ENCODE measurements at places on chromosomes 6 and 20. TPM values are rescaled to one million over a fixed set of nuclear protein-coding genes. Genes with fewer than 3 reads are reported as not detected.

- no peak for ATAC-seq
These were observed 256.4 kb downstream of the ARID1B start for GRCh38 chr6:157033428-157034140.

GRCh38 chr6:152979116-152979515 is 3.7 kb downstream of the FBXO5 start:
- ATAC-seq = no peak

LBP gene
- not detected for total RNA-seq

DNA sequence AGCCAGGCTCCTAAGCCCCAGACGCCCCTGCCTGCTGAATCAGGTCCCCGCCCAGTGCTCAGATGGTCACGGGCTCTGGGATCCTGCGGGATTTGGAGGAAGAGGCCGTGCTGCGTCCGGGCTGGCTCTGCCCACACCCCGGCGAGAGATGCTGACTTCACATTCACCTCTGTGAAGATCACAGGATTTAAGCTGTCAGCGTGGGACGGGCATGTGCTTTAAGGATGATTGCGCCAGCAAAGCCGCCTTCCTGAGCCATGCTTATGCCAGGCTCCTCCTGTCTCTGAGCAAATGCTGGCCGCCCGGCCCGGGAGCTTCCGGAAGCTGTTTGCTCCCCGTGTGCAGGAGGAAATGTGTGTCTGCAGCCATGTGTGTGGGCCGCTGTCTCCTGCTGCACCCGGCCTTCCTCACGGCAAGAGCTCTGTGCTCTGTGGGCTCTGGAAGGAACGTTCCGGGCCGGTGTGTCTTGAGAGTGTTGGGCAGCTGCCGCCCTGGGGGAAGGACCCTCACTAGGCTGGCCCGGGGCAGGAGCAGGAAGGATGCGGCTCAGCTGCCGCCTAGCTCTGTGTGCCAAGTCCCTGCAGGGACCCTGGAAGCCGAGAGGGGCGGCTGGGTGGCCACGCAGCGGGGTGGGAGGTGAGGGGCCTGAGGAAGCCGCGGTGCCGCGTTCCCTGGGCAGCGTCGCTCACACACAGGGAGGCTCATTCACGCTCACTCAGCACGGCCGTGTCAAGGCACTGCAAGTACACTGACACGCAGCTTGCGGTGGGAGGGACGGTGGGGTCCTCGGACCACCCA is 19.0 kb upstream of the BHLHE23 start:
- no peak for ATAC-seq

DNA sequence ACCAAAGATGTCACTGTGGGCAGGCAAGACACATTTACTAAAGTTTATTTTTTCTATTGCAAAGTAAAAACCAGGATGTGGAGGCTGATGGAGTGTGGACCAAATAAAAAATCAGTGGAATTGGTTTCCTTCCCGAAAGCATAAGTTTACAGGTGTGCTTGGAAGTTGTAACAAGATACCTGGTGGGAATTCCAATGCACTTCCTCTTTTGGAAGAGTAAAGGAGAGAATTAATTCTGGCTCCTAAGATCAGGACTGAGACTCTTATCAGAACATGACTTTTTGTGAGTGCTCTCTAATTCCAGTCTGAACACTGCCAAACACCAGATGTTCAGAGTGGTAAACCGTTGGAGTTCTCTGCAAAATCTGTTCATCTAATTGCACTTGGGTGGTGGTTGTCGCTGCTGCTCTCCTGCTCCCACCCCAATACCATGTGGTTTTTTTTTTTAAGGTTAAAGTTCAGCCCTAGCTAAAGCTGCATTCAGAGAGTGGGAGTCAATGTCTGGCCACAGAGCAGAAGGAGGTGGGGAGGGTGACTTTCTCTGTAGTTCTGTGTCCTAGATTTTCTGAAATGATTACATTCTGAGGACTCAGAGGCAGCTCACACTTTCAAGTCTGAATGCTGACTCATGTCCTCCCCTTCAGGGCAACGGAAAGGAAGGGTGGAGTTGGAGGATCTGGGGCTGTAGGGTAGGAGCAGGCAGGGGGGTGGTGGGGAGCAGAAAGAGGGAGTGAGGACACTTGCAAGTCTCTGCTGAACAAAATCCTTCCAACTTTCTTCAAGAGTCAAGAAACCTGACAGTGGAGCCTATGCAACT is 275.8 kb upstream of the PRDM1 start:
- ATAC-seq = no peak
